Common myeloid progenitor, CD34-positive (primary cell): ENCODE measurements at places on chromosomes 5 and 9.
A peak's percentile ranks its signal among the peaks of the same experiment; 100 is the strongest.

DNA sequence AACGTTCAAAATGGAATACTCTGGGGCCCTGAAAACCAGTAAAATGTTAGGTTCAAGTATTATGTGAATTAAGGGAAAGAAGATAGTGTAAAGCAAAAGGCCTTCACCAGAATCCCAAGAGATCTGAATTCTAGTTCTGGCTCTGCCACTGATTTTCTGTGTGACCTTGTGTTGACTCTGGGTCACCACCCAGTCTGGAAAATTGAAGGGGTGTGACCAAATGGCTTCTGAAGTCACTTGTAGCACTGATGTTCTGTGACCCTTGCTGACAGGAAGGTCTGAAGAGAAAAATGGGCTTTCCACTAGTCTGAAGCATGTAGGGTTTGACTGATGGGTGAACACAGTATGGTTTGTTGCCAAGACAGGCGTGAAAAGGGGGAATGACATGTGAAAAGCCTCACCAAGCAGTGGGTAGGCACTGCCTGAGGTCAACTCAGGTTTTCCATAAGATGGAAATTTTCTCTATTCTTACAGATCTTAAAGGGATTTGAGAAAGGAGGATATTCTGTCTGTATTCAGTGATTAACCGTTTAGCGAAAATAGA lies 33.1 kb downstream of the ANP32B start:
- no peak for DNase-seq

DNA sequence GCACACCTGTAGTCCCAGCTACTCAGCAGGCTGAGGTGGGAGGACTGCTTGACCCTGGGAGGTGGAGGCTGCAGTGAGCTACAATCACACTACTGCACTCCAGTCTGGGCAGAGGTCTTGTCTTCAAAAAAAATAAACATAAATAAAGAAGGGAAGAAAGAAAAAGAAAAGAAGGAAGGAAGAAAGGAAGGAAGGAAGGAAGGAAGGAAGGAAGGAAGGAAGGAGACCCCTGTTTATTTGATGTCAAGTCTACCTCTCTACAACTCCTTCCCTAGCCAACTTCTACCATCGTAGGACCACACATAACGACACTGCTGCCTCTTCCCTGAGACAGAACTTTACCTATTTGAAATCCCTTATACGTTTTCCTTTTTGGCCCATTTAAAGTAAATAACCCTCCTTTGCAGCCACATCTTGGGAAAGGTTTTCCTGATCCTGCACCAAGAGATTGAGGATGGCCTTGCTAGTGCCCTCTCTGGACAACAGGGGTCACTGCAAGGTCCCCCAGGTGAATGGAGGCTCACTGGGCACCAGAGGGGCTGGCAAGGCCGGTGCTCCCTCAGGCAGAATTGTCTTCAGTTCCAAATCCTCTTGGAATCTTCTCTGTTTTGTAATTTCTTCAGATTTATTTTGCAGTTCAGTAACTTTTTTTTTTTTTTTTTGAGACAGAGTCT lies 10.5 kb downstream of the RPS14 start:
- DNase-seq: peak; percentile 35

DNA sequence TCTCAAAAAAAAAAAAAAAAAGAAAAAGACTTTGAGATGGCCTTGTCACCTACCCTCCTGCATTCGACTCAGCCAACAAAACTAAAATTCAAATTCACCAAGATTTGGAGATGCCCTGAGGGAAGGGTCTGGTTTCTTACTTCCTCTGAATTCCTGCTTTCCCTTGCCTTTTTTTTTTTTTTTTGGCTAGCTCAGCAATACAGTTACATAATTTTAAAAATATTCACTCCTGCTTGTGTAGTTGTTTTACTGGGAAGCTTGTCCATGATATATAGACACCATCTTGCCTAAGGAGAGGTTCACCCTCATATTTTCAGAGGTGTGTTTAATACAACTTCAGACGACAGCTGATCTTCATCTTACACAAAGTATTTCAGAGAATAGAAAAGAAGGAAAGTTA lies 21.3 kb upstream of the SERINC5 start:
- no peak for DNase-seq

DNA sequence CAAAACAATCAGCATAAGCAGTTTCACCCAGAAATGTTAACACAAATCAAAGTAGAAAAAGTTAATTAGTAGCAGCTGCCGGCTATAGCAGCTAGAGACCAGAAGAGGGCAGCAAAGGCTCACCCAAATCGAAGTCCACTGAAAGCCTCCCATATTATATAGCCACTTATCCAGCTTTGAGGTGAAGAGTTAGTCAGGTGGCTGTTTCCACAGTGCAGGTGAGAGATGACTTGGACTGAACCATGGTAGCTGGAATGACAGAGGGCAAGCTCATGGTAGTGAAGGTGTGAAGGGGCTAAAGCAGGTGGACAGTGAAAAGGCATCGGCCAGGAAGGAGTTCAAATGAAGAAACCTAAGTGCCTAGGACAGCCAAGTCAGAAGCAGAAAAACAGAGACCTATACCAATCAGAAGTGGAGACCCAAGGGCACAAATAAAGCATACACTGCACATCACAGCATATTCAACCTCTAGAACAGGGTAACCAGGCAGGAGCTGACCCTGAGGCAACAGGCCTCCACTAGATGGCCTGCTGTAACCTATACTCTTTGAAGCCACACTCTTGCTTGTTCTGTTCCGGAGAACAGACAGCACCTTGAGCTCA lies 7.2 kb upstream of the RNF38 start:
- DNase-seq: peak; percentile 87

- peak; percentile 31 for DNase-seq
Observed at GRCh38 chr9:581673-582497, 259.6 kb upstream of the DMRT1 start.

DNA sequence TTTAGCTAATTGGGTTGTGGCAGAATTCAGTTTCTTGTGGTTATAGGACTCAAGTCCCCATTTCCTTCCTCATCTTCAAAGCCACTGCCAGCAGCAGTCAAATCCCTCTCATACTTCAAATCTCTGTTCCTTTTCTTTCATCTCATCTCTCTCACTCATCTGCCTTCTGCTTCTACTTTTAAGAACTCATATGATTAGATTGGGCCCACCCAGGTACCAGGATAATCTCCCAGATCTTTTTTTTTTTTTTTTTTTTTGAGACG lies 8.0 kb upstream of the REEP5 start:
- peak; percentile 75 for DNase-seq

DNA sequence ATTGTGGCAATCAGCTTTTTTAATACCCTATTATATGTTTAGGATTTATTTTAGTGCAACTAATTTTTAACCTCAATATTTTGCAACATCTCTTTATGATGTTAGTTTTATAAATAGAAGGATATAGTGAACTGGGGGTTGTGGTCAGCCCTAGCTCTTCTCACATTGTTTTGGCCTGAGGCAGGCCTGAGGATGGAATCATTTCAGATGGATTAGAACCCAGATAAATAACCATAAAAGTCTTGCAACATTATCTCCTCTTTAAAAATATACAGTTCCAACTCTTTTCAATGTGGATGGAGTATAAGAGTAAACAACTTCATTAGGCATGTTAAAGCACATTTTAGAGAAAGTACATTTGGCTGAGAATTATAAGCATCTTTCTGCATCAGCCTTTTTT lies 522.7 kb downstream of the NR2F1-AS1 start:
- no peak for DNase-seq

- DNase-seq: no peak
Observed at GRCh38 chr9:128486201-128486600, 18.3 kb upstream of the GLE1 start.

DNA sequence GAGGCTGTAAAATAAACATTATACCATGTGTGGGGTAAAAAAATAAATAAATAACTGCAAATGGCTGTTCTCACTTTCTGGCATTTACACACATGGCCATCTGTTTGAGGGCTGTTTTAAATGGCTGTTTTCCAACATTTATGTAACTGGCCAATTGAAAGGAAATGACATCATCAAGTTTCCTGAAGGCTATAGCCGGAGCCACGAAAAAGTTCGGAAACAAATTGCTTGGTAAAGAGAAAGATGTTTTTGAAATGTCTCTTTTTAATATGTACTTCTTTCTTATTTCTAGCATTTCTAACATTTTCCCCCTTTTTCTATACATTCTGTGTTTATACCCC lies 95.4 kb upstream of the DAB2 start:
- DNase-seq: peak; percentile 46

DNA sequence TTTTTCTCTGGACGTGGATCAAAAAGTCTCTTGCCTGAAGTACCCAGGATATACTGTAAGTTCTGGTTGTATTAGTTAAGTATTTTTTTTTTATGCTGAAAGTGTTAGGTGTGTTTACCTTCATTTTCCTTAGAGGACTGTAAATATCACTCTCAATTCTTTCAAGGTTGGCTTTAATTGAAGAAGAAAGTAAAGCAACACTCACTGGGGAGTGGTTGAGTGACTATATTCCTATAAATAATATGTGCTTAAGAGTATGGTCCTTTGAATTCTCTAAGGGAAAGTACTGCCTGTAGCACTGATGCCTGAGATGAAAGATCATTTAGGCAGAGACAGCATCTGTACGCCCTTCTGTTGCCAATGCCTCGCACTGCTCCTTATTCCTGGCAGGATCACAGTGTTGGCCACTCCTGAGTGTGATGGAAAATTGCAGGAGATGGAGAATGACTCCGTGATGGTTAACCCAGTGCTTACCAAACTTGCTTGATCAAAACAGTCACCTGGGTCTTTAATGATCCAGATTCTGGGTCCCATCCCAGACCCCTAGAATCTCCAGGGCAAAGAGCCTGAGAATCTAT lies 182.0 kb upstream of the MPDZ start:
- DNase-seq: no peak

DNA sequence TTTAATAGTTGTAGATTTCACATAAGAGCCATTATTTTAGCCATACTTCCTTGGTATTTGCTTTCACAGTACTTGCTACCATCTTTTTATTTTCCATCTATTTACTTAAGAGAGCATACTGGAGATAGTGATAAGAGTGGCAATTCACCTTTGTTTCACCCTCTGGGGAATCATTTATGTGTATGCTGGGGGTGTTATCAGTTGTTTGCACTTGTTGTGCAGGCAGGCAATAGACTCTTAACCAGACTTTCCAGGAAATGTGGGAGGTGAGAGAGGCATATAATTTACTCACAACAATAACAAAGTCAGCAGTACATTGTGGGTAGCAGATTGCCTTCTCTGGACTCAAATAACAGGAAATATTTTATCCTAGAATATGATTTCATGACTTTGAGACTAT lies 1018.3 kb downstream of the CDH12 start:
- no peak for DNase-seq

- no peak for DNase-seq
Observed at GRCh38 chr5:131195696-131196095, 25.0 kb downstream of the LYRM7 start.

DNA sequence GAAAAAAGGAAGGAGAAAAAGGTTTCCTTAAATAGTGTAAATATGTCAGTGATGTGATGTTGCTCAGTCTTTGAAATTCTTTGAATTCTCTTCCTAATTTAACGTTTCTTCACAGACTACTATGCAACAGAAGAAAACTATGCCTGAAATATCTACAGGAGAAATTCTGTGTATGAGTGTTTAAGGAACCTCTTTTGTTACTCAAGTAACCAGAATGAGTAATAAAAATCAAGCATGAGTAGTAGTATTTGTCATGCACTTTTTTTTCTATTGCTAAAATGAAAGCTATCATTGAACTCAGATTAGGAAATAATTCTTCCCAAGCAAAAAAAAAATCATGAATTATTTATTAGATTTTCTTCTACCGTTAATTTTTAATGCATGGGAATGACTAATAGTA lies 20.3 kb upstream of the THG1L start:
- DNase-seq: no peak

DNA sequence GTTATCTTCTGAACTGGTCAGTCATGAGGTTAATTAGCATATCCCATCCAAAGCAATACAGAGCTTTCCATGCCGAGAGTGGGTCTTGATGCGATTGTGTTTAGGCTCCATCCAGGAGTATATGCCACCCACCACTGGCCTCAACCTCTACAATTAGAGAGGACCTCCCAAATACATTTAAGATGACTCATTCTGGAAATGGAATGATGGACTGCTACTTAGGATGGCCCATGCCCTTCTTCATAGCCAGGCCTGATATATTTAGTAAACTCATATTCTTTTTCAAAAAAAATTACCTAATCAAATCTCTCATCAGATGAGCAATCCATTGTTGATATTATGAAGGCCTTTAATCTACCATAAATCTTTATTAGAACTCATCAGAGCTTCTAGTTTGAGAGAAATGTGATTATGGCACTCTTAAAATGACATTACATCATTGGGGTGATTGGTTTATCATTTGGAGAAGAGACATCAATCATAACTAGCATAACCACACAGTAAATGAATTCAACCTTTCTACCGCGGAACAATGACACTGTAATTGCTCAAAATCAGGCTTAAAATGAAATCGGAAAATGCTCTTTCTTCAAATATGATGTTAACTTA lies 414.2 kb upstream of the WWC1 start:
- no peak for DNase-seq

DNA sequence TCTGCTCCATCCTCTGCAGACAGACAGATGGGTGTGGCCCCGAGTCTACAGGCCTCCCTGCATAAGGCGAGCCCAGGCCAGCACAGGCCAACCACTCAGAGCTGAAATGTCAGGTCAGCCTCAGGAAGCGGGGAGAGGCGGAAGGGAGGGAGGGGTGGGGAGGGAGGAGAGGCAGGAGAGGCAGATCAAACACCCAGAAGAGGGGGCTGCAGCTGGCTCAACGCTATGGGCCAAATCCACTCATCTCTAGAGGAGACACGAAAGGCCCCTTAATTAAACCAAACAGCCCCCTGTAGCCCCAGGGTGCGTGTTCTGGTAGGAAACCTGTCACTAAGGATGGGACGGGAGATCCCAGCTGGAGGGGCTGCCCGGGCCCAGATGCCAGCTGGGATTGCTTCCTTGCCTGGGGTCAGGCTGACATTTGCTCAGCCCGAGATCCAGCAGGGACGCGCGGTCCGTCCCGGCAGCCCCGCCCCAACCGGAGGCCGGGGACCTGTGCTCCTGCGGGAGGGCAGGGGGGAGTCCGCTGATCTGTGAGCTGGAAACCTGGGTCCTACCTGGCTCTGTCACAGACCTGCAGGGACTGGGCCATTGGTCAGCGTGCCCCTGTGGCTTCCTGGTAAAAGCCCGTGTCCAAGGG lies 97.2 kb upstream of the SARDH start:
- no peak for DNase-seq
